Smooth muscle cell of the coronary artery (primary cell): ENCODE measurements at places on chromosomes 5 and 9. TPM values are rescaled to one million over a fixed set of nuclear protein-coding genes. Genes with fewer than 3 reads are reported as not detected.

Gene HMGXB3
- total RNA-seq = 33.0 and 34.0 TPM in 2 replicates

Gene NUTM2F
- not detected in 2 replicates for total RNA-seq

Gene SLC1A3
- 0.15 and 33.9 TPM in 2 replicates for total RNA-seq

Gene BNIP1
- 12.1 and 21.0 TPM in 2 replicates for total RNA-seq

Gene ZNF483
- 0.60 and 2.3 TPM in 2 replicates for total RNA-seq
